ENCODE measurements at places on chromosomes 2 and 18.

DNA sequence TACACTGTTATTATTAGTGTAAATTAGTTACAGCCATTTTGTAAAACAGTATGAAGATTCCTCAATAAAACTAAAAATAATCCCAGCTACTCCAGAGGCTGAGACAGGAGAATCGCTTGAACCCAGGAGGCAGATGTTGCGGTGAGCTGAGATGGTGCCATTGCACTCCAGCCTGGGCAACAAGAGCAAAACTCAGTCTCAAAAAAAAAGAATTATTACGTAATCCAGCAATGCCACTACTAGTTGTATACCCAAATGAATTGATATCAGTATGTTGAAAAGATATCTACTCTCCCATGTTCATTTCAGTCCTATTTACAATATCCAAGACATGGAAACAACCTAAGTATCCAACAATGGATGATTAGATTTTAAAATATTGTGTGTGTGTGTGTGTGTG lies 313.6 kb downstream of the EPHA4 start:
- DNase-seq: no peak

GRCh38 chr2:241649404-241649803 lies 11.9 kb downstream of the ATG4B start:
- DNase-seq: no peak

GRCh38 chr2:232009639-232010274 lies 48.2 kb downstream of the DIS3L2 start:
- DNase-seq: no peak

DNA sequence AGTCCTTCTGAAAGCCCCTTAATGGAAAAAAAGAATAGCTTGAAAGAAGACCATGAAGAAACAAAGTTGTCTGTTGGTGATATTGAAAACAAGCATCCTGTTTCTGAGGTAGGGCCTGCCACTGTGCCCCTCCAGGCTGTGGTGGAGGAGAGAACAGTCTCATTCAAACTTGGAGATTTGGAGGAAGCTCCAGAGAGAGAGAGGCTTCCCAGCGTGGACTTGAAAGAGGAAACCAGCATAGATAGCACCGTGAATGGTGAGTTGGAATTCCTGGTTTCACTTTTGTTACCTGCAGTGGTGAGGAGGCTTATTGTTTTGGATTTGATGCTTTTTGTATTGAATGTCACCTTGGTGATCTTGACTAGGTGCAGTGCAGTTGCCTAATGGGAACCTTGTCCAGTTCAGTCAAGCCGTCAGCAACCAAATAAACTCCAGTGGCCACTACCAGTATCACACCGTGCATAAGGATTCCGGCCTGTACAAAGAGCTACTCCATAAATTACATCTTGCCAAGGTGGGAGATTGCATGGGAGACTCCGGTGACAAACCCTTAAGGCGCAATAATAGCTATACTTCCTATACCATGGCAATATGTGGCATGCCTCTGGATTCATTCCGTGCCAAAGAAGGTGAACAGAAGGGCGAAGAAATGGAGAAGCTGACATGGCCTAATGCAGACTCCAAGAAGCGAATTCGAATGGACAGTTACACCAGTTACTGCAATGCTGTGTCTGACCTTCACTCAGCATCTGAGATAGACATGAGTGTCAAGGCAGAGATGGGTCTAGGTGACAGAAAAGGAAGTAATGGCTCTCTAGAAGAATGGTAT lies 13.3 kb downstream of the SLC20A1 start:
- DNase-seq: no peak

Measured in NCI-H345 (cell line).